ENCODE measurements at places on chromosomes 1 and 21.

DNA sequence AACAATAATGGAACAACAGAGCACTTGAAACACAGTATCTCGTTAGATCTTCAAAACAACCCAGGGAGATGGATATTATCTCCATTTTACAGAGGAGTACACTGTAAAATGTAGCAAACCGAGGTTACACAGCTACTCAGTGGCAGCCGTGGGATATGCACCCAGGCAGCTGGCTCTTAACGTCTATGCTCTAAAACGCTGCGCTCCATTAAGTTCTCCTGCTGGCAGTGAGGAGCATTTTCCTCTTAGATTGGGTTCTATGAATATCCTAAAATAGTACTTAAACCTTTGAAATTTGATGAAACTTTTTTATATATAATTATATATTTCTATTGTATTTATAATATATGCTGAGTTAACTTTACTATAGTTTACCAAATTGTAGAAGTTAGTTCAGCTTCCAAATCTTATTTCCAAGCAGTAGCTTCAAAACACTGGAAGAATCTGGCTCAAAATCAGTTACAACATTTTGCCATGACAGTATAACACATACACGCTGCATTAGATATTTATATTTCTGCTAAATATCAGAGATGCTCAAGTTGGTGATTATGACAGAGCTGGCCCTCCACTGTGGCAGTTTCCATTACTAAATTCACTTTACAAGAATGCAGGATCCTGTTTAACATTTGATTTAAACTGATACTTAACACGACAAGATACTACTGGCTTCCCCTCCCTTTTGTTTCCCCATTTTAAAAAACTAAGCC lies 49.5 kb downstream of the TGFBR3 start:
- no peak for DNase-seq

GRCh38 chr21:42956824-42957630 lies 17.3 kb upstream of the PKNOX1 start:
- no peak for DNase-seq

DNA sequence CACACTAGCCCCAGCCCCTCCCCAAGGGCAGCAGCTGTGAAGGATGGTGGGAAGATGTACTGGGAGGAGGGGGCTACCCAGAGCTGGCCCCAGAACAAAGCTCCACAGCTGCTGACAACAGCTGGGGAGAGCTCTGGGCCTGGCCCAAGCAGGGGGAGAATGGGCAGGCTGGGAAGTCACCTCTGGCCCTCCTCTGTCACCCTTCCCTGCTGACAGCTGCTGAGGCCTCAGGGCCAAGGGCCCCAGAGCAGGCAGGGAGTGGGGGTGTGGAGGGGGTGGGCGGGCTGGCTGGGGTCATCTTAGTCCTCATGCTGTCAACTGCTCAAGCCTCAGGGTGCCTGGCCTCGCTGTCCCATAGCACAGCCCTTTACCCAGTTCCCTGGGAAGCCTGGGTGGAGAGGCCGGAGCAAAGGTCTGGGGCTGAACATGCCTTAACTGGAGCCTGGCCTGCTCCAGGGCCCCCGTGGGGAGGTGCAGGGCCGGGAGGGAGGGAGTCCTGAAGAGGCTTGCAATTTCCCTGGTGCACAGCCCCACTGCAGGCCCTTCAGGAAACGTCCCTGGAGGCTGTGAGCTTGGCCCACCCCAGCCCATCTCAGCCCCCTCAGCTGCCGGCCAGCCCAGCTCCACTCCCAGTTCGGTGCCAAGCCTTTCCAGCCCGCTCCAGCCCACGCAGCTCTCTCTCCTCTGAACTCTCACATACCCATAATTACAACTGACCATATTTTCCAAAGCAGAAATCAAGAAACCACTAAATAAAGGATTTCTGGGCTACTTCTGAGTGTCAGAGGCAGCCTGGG lies 25.7 kb downstream of the HSPG2 start:
- no peak for DNase-seq

DNA sequence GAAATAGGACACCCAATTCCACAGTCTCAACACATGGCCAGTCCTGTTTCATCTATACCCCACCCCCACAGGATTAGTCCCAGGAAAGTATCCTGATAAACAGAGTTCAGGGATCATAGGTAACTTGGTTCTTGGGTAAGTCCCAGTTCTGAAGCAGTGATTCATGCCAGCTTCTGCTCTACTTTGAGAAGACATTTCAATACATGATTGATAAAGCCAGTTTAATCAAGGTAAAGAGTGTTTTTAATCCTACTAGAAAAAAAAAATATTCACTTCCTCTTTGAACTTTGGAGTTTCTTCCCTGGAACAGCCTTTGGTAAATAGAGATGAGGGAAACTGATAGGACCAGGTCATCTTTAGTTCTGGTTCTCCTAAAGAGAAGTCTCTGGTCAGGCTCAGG lies 142.4 kb downstream of the TLR5 start:
- DNase-seq: no peak

- no peak for DNase-seq
These were observed 13.7 kb upstream of the VPS45 start for GRCh38 chr1:150053926-150054325.

DNA sequence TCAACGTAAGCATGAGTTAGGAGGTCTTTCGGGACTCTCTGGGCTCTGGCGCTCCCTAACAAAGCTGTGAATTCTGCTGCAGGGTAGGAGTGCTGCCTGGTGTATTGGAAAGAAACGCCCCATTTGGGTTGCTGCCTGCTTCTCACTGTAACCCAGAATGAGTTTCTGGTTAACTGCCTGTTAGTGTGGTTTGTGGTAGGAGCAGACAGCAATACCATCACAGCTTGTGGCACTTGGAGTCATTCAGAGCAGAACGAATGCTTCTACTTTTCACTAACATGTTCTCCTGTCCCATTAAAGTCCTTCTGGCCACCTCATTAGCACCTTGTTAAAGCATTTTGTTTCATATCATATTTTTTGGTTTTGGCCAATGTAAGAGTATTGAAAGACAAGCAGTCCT lies 18.1 kb downstream of the MAP3K7CL start:
- no peak for DNase-seq

DNA sequence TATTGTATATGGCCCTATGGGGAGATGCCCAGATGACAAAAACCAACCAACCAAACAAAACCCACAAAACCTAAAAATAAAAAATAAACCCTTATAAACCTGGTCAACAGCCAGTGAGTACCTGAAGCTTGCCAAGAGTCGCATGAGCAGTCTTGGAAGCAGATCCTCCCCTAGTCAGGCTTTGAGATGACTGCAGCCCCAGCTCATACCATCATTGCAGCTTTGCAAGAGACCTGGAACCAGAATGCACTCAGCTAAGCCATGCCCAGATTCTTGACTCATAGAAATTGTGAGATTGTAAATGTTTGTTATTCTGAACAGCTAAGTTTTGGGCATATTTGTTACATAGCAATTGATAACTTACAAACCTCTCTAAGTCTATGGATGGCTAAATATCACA lies 326.8 kb downstream of the HLX start:
- no peak for DNase-seq

GRCh38 chr1:53051676-53052075 lies 10.3 kb upstream of the PODN start:
- DNase-seq: peak; percentile 50

DNA sequence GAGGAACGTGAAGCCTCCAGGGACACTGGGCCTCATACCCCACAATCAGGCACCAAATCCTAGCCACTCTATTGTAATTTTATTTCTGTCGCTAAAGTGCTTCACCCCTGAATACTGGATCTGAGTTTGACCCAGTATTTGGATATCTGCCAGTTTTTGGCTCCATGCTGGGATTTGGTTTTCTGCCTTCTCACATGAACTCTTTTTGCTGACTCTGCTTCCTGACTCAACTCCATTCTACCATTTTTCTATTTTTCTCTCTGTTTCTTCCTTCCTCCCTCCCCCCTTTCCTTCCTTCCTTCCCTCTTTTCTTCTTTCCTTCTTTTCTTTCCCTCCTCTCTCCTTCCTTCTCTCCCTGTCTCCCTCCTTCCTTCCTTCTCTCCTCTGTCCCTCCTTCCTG lies 151.3 kb upstream of the GJB5 start:
- DNase-seq: no peak

- DNase-seq: no peak
These were observed 3.7 kb downstream of the RSPO1 start for GRCh38 chr1:37631036-37631435.

GRCh38 chr1:11059155-11059967 lies 457 bp downstream of the SRM start:
- peak; percentile 50 for DNase-seq
